Epithelial cell of prostate (primary cell): ENCODE measurements at places on chromosomes 12 and 14.

DNA sequence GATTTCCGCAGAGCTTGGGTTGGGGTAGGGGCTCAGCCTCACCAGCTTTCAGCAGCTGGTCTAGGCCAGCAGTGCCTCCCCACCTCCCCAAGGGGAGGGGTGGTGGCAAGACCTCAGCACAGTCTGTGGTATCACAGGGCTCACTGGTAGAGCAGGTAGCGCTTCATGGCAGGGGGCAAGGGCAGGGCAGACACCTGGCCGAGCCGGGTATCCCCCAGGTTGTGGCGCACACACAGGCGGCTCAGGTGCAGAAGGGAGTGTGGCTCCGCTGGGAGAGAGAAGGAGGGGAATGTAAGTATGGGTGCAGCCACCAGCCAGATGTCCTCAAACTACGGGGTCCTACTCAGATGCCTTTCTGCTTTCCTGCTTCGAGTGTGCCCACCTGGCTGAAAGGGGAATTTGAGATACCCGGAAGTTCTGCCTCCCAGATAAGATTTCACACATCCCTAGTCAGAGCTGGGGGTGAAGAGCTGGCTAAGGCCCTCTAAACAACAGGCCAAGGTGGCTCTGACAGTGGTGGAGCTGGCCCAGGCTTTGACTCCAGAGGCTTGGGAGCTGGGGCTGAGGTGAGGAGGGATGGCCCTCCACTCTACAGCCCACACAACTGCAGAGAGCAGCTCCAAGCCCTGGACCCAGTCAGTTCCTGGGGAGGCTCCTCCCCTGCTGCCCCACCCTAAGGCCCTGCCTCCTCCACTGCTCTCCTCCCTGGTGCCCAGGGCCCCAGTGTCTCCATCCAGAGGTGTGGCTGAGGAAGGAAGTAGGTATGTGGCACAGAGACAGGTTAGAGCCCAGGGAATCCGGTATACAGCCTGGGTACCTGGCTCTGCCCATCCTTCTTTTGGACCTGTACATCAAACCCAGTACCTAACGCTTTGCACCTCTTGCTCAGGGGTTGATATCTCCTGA, 1.8 kb downstream of the SPSB2 start:
- DNase-seq = no peak

GRCh38 chr14:65169351-65169750, 67.0 kb upstream of the MAX start:
- DNase-seq = no peak

DNA sequence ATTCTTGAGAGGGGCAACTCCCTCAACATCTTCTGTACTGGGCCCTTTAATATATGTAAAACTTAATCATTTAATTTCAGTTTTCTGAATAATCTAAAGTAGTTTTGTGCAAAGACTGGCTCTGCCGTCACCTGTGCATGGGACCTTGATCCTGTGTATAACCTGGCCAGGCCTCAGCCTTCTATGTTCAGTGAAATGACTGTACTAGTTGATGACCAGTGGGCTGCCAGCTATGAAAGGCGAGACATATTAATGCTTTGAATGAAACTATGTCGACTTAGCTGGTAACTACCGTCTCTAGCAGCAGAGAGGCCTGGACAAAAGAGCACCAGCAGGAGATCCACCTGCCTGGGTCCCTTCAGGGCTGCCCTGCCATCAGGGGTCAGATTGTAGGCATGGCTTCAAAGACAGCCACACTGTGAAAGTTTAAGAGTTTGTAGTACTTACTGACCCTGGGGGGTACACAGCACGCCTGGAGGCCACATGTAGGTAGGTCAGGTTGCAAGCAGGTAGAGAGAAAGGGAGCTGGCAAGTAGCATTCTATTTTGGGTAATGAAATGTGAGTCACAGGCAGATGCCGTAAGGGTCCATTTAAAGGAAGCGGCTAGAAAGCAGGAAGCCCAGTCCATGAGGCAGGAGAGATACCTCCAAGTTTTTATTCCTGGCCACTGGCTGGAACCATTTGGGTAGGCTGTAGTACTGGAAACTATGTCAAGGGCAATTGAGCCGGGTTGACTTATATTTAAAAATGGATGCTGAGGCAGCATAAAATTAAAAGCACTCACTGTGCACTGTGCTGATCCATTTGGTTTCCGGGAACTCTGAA, 77.2 kb downstream of the BHLHE41 start:
- no peak for DNase-seq

GRCh38 chr12:111312708-111313107, 56.2 kb downstream of the PHETA1 start:
- no peak for DNase-seq

GRCh38 chr12:13465635-13466034, 269.1 kb downstream of the EMP1 start:
- DNase-seq = no peak

DNA sequence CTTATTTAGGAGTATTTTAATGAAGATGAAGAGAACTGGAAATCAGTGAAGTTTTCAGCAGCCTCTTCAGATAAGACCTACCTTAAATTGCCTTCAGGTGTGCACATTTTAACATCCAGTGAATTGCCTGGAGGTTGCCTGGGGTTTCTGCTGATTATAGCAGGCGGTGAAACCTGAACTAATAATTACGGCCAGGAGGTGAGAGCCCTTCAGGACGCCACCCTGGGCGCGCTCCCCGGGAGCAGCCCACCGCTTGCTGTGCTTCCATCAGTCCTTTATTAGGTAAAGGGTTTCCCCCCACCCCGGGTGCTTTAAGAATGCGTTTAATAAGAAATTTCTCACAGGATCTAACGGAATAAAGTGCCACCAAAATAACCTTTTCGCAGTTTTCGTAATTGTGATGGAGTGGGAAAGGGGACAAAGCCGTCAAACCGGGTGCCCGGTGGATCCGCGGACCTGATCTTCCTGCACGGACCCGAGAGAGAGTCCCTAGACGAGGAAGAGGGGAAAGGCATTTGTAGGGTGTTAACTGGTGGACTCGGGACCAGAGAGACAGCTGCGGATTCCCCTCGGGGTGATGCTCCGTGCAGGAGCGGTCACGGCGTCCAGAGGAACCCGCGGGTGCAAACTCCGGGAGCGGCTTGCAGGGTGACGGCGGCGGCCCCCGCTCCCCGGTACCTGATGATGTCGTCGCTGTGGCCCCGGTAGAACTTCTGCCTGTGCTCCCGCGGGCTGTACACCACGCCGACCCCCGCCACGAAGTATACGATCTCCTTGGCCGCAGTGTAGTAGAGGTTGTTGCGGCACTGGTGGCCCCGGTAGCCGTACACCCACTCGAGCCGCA, 902 bp downstream of the EML5 start:
- DNase-seq = no peak

- no peak for DNase-seq
These were observed 183.9 kb downstream of the ETV6 start for GRCh38 chr12:11833174-11833895.

DNA sequence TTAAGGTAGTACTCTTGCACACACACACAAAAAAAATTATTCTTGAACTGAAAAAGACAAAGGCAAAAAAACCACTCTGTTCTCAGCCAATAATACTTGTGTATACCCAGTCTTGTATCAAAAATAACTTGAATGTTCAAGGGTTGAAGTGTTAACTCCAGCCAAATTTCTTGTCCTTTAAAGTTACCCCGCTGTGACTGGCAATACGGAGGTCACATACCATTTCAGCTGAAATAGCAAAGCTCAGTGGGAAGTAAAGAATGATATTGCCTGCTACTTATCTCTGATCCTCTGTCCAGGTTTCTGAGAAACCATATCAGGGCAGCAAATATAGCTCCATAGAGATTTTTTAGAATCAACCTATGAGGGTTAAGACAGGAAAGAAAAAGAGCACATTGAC, 167.4 kb downstream of the C12orf50 start:
- DNase-seq = no peak

- no peak for DNase-seq
These were observed 11.6 kb downstream of the STX2 start for GRCh38 chr12:130827432-130827831.

DNA sequence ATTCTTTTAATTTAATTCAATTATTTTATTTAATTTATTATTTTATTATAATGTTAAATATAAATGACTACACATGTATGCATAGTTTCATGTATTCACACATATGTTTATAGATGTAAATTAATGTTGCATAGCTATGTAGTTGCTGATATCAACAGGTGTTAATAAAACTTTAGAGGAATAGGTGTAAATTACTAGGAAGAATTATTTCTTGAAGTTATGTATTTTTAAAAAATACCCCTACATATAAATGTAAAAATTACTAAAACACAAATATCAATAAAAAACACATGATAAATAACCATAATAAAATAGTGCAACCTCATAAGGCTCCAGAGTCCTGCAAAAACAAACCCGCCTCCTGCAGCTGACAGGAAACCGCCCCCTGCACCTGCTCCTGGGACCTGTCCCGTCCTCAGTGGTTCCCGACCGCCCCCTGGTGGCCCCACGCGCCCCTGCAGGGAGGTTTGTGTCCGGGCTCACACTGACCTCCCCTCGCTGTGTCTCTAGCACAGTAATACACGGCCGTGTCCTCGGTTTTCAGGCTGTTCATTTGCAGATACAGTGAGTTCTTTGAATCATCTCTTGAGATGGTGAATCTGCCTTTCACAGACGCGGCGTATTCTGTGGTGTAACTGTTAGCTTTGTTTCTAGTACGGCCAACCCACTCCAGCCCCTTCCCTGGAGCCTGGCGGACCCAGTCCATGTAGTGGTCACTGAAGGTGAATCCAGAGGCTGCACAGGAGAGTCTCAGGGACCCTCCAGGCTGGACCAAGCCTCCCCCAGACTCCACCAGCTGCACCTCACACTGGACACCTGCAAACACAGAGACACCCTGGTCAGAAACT, 1264.0 kb downstream of the TMEM121 start:
- no peak for DNase-seq

DNA sequence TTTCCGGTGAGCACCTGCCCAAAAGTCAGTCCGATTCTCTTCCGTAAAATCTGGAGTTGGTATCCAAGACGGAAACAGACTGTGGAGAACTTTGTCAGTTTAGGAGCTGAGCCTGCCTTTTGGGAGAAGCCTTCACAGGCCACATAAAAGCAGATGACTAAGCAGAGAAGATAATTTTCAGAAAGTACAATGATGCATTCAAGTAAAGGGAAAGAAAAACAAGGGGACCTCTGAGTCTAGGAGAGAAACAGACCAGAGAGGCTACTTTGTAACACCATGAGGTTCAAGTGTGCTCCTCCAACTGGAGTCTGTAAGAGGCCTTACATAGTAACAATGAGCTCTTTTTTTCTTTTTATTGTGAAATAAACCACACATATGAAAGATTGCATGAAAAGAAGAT, 21.1 kb downstream of the TMED8 start:
- DNase-seq = no peak

DNA sequence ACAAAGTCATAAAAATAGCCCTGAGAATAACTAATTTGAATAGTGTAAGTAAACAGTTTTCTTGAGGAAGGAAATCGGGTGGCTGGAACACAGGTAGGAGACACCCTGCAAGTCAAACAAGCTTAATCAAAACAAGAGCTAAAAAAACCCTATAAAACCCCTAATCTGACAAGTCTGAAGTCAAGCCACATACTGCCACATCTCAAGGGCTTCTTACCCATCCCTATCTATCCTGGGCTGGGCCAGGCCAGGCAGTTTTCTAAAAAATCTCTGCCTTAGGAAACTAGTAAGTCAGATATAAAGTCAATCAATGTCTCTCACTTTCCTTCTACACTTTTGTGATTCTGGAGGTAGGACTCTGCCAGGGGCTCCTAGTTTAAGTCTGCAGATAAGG, 15.3 kb downstream of the UBE2N start:
- DNase-seq = no peak

DNA sequence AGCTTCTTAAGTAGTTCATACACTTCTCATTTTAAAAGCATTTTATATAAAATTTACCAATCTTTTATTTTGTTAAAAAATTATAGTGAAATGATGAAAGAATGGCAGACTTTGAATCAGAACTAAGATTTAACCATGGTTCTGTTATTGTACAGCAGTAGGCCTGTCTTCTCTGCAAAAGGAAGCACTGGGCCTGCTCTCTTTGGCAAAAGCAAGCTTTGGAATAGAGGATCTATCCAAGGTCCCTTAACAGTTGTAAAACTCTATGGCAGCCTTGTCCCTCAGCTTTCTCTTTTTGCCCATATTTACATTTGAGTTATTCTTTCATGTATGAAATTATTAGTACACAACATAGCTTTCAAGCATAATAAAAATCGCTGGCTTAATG, 82.8 kb downstream of the PLEKHG7 start:
- no peak for DNase-seq

GRCh38 chr14:44438936-44439335, 68.1 kb downstream of the FSCB start:
- no peak for DNase-seq

GRCh38 chr12:50986966-50987737, 34.8 kb downstream of the HIGD1C start:
- no peak for DNase-seq

DNA sequence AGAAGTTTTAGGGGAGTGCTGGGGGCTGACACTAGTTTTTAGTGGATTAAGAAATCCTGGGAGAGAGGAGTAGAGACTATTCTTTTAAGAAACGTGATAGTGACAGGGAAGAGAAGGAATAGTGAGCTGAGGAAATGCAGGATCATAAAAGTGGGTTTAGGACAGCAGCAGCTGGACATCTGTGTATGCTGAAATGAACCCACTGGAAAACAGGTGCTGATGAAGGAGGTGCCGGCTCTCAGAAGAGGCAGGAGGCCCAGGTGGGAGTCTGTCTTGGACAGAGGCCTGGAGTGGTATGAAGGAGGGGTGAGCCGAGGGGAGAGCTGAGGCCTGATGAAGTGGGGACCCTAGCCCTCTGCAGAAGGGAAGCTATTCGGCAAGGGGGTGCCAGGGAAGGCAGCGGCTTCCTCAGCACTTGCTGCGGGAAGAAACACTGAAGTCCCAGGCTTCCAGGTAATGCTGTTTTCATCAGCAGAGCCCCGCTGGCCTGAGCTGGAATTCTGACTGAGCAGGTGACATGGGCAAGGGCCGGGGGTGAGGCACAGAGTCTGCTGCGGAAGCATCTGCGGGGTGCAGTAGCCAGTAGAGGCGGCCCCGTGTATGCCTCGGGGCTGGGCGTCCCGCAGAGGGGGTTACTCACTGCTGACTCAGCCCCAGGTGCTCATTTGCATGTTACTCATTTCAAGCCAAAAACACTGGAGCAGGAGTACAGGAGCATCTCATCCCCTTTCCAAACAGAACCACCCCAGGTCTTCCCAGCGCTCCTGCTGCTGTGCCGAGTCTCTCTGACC, 89.7 kb downstream of the TMCC3 start:
- peak; percentile 93 for DNase-seq

DNA sequence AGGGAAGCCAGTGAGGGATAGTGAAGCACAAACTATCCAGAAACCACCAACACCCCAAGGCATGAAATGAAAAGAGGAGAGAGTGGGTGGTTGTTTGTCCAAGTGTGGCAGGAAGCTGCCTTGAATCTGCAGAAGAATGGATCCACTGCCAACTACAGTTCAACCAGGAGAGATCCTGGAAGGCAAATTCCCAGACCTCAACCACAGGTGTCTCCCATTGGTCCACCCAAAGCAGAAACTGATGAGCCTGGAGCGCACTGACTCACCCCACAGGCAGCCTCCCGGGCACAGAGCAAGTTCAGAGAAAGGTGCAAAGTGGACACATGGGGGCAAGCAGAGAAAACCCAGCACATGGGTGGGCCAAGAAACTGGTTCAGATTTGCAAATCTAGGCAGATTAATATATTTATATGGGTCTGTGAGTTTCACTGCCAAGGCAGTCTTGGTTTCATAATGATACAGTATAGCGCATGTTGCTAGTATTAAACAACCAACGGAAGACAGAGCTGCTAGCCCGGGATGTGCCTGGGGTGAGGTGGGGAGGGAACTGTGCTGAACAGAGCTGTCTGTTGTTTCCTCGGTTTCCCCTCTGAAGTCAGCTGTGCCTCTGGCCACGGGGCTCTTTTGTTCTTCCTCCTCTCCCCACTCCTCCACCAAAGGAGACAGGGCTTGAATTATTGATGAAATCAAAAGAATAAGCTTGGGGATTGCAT, 416.2 kb upstream of the CCDC196 start:
- DNase-seq = no peak
